NCI-H1694 treated with DMSO at 0.1 percent for 48 hours (cell line): ENCODE measurements at places on chromosomes 5 and 9.

DNA sequence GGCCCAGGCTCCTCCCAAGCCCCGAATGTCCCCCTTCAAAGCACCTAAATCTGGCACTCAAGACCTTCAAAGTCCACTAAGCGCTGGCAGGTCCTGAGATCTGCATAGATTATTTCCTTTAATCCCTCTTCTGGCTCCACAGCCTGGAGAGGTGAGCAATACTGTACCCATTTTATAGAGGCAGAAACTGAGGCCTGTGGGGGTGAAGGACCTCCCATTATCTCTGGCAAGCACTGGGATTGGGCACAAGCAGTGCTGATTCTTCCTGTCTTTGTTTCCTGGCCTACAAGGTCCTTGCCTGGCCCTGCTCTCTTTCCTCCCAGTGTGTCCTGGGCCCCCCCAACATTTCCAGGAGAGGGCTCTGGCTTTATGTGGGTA, 252.3 kb downstream of the PBX3 start:
- no peak for DNase-seq

GRCh38 chr9:121946465-121946864, 146.6 kb downstream of the TTLL11 start:
- DNase-seq, result no peak

- DNase-seq, result no peak
These were observed 13.2 kb downstream of the PDLIM4 start for GRCh38 chr5:132270706-132271105.

GRCh38 chr5:31362529-31362900, 169.0 kb downstream of the CDH6 start:
- no peak for DNase-seq

GRCh38 chr9:110153431-110153830, 54.5 kb downstream of the C9orf152 start:
- DNase-seq, result no peak

GRCh38 chr5:139686706-139687441, 38.7 kb downstream of the CXXC5 start:
- no peak for DNase-seq

DNA sequence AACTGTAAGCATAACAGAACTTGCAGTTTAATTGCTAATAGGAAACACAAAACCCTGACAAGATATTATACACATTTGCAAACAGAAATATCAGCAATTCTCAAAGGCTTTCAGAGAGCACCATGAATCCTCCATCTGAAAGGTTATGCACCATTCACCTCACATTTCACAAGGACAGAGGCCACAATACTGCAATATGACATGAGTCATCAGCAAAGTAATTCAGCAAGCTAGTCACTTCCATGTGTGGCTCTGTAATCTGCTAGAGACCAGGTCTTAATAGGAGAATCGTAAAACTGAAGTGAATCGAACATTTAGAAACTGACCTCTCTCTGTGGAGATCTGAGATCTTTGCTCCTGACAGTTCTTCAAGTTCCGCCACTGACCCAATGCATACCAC, 28.3 kb downstream of the IARS1 start:
- no peak for DNase-seq

- DNase-seq, result no peak
These were observed 217.4 kb downstream of the FANCC start for GRCh38 chr9:95100071-95100627.

- DNase-seq, result peak; percentile 43
These were observed 9.9 kb upstream of the CXXC5 start for GRCh38 chr5:139638090-139638735.
